ENCODE measurements at places on chromosomes 3 and 15.

- peak; percentile 91 for ATAC-seq
Observed at GRCh38 chr3:160027541-160028195, 39.0 kb downstream of the IL12A start.

- peak; percentile 45 for ATAC-seq
Observed at GRCh38 chr3:119589102-119589773, 8.4 kb upstream of the PLA1A start.

DNA sequence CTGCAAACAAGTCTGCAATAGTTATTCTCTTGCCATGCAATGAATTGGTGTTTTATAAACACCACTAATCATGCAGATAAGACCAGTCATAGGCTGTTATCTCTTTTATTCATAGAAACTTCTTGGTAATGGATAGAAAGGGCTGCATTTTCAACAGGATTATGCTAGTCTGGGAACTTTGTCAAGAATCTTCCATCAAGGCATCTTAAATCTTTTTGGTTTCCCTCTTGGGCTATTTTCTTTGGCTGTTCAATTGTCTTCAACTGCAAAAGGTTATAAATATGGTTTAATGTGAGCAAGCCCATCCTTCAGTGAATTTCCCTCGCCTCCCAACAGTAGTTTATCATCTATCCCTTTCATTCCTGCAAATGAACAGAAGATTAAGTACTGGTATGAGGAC, 59.0 kb upstream of the MINAR1 start:
- ATAC-seq, result no peak

GRCh38 chr15:62969442-62970089, 73.0 kb upstream of the TPM1 start:
- no peak for ATAC-seq

GRCh38 chr3:182716114-182716688, 77.1 kb upstream of the ATP11B start:
- no peak for ATAC-seq

DNA sequence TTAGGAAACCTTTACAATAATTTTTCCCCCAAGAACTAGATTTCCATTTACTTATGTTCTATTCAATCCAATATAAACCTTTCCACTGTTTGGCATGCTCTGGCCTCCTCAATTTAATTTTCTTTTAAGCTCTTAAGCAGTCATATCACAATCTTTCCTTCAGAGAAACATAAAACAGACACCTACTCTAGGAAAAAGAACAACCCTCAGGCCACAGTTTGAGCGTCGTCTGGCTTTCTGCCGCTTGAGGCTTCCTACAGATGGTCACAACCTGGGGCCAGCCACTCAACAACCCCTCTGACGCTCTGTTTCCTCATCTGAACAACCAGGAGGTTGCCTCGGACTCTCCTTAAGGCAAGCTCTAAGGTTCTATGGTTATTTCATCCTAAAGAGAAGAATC, 143.3 kb downstream of the ADAMTS17 start:
- no peak for ATAC-seq

- ATAC-seq, result no peak
Observed at GRCh38 chr15:35362195-35362829, 183.7 kb downstream of the DPH6 start.

- no peak for ATAC-seq
Observed at GRCh38 chr15:48318131-48318530, 13.1 kb upstream of the DUT start.

GRCh38 chr15:87752250-87752951, 504.1 kb downstream of the NTRK3 start:
- peak; percentile 12 for ATAC-seq

DNA sequence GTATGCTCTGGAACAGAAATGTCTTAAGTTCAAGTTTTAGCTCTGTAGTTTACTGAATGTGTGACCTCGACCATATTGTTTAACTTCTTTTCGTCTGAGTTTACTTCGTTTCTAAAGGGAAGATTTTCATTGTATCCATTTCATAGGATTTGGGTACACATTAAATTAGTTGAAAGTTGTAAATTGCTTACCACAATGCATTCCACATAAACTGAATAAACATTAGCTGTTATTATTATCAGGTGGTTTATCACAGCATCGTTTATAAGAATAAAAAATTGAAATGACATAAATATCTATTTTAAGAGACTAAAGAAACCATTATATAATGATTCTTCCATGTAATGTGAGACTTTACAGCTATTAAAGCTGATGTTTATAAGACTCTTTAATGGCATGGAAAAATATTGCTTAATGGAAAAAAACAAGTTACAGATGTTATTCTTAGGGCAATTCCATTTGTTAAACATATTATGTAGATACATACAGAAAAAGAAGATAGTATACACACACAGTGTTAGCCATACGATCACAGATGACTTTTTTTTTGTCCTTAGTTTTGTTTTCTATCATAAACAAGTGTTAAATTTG, 342.3 kb upstream of the SGO1 start:
- no peak for ATAC-seq

DNA sequence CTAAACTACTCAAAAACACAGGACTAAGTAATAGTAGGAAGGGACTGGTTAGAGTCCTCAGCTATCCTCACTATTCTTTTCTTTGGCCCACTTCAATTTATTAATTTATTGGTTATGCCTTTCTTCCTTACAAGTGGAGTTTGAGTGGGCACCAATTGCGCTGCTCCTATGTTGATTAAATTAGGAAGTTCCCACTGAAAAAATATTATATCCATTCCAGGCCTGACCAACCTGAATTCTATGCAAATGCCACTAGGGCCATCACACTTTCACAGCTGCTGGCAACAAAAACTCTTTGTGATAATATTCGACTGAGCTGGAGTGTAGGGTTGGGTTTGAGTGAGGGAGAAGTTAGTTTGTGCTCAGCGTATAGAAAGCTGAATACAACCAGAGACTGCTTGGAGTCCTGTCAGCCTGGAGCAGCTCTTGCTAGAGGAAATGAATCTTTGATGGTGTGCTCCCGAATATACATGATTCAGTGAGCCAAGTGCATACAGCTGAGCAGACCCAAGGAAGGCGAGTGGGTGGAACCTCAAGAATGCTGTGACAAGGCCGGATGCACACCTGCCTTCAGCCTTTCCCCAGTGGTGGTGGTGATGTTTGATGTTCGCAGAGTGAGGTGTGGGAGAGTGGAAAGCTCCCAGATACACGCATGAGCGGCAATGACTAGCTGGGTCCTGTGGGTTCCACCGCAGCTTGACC, 1.5 kb downstream of the ARHGEF3 start:
- peak; percentile 75 for ATAC-seq

- no peak for ATAC-seq
Observed at GRCh38 chr3:13013151-13013561, 60.1 kb downstream of the IQSEC1 start.

DNA sequence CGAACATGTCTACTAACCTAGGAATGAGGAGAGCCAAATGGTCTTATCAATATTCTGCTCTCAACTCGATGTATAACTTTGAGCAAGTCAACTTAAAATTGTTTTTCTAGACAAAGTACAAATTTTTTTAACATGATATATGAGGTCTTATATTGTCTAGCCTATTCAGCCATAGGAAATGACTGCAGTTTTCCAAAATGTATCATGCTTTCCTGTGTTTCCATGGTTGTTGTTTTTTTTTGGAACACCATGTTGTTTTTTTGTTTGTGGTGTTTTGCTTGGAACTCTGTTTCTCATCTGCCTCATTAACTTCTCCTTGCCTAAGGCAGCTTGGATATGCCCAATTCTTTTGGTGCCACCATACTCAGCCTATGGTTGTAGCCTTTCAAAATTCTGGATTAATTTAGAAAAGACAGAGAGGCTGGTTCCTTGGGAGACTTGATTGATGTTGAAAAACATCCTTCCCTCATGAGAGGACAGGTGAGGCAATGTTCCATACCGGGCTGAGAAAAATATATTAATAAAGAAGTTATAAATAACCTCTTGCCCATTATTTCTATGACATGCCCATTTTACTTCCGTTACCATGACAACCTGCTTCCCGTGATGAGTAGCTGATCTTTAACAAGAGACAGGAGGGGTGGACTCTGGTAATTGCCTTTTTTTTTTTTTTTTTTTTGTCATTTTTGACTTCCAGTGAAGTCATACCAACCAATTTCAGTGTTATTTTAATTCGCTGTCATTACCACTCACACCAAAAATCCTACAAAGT, 687.9 kb upstream of the GRM7 start:
- ATAC-seq, result no peak

DNA sequence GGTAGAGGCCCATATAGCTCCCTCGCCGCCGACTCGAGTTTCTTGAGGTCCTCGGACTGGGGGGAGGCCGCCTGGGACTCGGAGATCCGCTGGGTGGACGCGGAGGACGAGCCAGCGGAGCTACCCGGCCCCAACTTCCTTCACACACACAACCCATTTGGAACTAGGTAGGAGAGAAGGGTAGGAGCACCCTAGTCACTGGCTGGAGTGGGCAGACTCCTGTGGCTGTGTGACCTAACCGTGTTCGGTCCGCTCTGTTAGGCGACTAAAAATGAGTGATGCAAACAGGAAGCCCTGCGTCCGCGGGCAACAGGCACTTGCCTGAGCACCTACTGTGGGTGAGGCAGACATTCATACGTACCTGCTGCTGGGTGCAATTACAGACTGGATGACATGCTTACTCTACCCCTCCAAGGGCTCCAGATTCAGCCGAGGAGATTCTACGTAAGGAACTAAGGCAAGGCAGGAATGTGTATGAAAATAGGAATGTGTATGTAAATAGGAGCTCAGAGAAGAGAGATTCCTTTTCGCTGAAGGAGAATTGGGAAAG, 4.6 kb upstream of the SIN3A start:
- ATAC-seq, result peak; percentile 5

DNA sequence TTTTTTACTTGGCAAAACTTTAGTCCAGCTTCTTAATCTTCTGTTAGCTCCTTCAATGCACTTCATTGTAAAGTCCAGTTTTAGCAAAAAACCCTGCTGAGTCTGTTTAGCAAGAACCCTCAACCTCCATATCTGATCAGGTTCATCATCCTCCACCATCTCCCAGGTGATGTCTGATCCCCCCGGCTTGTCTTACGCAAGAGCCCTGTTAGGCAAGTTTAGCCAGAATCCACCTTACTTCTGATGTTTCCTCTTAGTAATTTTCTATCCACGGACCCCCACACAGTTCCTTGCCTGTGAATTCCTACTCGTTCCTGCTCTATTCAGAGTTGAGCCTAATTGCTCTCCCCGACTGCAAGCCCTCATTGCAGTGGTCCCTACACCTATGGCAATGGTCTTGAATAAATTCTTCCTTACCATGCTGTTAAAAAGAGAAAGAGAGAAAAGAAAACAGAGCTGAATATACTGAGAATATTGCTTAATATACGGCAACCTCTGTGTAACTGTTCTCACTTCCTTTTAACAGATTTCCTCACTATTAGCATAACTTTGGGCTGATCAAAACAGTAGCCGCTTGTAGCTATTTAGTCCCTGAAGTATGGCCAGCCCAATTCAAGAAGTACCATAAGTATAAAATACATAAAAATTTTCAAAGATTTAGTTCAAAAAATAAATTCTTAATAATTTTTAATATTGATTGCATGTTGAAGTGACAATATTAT, 78.7 kb upstream of the MME start:
- no peak for ATAC-seq

- no peak for ATAC-seq
Observed at GRCh38 chr15:66981771-66982170, 83.6 kb upstream of the SMAD3 start.

DNA sequence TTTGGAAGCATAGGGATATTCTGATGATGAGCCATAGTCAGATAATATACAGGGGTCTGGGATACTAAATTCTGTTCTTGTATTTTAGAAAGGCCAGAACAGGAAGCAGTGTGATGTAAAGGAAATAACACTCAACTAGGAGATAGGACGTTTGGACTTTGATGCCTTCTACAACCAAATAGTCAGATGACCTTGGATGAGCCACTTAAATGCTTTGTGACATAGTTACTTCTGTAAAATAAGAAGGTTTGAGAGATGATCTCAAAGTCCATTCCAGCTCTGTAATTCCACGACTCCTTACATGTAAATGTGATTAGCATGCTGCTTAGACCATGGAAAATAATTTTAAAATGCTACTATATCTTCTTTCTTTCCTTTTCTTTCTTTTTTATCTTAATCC, 29.5 kb upstream of the CCDC54 start:
- ATAC-seq, result no peak

- peak; percentile 14 for ATAC-seq
Observed at GRCh38 chr15:78925956-78926743, 18.7 kb downstream of the CTSH start.

DNA sequence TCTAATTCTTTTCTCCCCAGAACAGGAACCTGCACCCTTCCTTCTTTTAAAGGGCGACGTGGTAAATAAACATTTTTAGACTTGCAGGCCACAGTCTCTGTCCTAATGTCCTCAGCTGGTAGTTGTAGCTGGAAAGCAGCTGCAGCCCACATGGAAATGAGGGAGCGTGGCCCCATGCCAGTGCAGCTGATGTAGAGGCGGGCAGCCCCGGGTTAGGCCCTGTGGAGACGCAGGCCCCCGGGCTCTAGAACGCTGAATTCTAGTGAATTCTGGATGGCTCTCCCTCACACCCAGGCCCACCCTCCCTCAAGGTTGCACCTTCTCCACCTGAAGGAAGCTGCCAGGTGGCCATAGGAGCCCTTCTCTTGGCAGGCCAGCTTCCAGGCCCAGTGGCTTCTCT, 52.3 kb downstream of the PGPEP1L start:
- ATAC-seq, result no peak

DNA sequence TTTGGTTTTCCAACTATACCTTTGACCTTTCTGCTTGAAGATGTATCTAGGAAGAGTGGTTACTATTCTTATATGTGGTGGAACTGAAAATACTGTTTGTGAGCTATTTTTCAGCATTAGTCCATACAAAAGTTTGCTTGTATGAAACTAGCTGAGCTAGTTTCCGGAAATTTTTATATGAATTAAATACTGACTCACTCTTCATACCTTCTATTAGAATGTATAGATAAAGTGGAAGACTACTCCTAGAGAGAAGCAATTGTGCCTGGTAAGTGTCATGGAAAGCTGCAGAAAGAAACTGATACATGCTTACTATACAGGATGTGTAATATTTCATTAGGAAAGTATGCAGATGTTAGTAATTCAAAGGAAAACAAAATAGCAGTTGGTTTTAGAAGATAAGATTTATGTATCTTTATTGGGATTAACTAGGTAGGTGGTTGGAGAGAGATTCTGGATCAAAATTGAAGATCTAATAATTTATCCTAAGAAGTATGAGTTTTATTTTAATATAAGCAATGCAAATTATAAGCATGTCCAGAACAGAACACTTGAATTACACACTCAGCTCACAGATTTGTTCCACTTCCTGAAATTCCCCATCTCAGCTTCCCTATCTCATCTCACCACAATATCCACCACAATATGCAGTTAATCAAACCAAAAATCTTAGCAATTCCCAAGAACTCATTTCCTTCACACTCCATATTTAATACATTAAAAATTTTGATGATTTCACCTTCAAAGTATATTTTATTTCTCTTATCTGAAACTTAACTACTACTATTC, 82.8 kb downstream of the BCHE start:
- no peak for ATAC-seq

- ATAC-seq, result no peak
Observed at GRCh38 chr15:40241269-40242212, 2.7 kb downstream of the PAK6 start.

- no peak for ATAC-seq
Observed at GRCh38 chr15:50977162-50977561, 68.7 kb downstream of the AP4E1 start.

- peak; percentile 95 for ATAC-seq
Observed at GRCh38 chr3:120908030-120908794, at the start of gene STXBP5L. TSS of gene STXBP5L (plus strand) at chr3:120908205. CDS start at chr3:120909579, 1,374 bp downstream.
